Cortex of kidney (tissue), 1 donor: ENCODE measurements at places on chromosomes 11 and 22.

GRCh38 chr11:120052196-120052775, 85.6 kb downstream of the TRIM29 start:
- no peak for DNase-seq

GRCh38 chr11:60175860-60176275, 7.0 kb downstream of the MS4A6A start:
- no peak for DNase-seq

GRCh38 chr11:78560826-78561484, 13.7 kb downstream of the NARS2 start:
- DNase-seq: no peak

DNA sequence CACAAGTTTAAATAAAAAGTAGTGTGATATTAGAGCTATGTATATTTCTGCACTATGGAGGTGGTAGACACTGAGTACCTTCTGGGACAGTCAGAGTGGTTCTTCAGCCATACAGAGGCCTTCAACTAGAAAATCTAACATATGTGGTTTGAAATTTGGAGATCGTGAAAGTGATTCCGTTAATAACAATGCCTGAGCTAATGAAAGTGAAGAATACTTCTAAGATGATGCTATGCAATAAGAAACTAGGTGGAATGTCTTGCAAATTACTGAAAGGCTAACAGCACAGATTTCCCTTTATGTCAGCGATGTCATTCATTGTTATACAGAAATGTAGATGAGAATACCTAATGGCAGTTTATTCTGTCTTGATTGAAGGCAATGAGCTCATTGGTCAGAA, 1984.7 kb upstream of the RAG2 start:
- DNase-seq: no peak

DNA sequence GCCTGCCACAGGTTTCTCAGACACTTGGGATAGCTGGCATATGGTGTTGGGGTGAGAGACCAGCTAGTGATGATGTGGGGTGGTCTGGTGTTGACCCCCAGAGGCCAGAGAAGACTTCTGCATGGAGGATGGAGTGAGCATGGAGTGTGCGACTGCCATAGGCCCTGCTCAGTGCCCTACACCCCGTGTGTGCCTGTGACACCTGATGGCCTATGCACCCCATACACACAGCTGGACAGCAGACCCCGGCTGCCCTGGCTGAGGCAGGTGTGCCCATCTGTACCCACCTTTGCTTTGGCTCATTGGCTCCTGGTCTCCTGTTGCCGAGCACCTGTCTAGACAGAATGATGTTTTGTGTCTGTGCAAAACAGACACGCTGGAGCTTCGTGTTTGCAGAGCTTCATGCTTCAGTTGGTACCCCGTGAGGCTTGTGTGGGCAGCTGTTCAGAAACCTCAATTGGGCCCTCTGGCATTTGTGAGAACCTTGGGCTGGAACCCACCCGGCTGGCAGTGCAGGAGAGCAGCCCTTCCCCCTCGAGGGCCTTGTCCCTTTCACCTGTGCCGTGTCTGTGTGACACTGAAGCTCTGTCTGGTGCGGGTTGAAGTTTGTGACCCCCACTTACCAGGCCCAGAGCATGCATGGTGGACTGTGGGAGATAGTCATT, 27.6 kb downstream of the BCR start:
- DNase-seq: no peak

- DNase-seq: no peak
These were observed 1178.0 kb downstream of the JRKL start for GRCh38 chr11:97567801-97568200.

GRCh38 chr22:50545522-50546325, at the start of gene KLHDC7B:
TSS of gene KLHDC7B (plus strand) at chr22:50545899. CDS start at chr22:50546244, 345 bp downstream.
- DNase-seq: no peak

- no peak for DNase-seq
These were observed 3.4 kb downstream of the TENM4 start for GRCh38 chr11:79437278-79437980.

DNA sequence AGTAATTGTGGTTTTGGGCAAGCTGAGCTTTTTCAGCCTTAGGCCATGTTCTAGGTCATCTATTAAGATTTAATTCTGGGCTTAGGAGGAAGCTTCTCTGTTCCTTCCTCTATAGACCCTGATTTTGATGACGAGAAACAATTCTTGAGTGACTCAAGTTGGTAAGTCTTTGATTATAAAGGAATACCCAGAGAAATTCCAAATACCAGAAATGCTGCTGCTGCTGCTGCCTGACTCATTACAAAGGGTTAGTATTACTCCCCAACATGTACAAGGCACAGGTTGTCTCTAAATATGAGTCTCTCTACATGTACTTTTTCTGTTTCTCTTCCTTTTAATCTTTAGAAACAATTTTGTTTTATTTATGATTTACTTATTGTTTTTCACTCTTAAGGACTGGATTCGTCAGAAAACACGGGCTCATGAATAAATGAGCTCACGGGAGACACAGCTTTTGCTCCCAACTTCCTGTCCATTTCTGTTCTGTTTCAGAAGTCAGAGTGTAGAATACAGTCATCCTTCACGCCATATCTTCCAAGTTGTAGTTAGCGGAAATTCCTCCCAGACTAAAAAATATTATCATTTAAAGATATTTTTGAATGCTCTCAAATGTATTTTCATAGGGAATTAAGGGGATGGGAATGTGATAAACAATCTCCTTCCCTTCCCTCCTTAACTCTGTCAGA, 31.8 kb upstream of the RBMXL2 start:
- DNase-seq: no peak

- DNase-seq: no peak
These were observed 91.0 kb downstream of the FEZ1 start for GRCh38 chr11:125404811-125405790.

DNA sequence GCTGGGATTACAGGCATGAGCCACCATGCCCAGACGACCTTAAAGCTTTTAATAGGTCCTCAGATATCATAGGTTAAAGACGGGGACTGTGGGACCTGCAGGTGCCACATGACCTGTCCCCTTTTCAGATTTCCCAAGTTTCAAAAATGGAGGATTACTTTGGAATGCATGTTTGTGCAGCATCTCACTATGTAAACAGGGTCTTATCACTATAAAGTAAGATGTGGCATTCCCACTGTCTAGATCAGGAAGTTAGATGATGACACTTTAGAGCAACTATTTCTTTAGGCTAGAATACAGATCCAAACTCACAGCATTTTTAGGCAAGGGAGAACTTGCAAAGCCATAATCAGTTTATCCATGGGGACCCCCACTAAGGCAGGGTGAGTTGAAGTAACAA, 92.8 kb downstream of the USP35 start:
- no peak for DNase-seq

- no peak for DNase-seq
These were observed 76.9 kb upstream of the PITPNB start for GRCh38 chr22:27995801-27996528.

- DNase-seq: no peak
These were observed 81.0 kb upstream of the SLC6A5 start for GRCh38 chr11:20518323-20518834.

DNA sequence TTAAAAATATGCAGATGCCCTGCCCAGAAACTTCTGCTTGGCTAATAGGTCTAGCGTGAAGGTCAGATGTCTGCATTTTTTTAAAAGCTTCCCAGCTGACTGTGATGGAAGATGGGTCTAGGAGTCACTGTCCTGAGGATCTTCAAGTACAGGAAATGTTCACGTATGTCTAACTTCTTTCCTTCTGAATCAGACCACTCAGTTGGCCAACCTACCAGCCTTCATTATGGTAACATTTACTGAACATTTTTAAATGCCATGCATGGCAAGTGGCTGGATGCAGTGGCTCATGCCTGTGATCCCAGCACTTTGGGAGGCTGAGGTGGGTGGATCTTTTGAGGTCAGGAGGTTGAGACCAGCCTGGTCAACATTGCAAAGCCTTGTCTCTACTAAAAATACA, 1.1 kb upstream of the PRG2 start:
- DNase-seq: no peak

DNA sequence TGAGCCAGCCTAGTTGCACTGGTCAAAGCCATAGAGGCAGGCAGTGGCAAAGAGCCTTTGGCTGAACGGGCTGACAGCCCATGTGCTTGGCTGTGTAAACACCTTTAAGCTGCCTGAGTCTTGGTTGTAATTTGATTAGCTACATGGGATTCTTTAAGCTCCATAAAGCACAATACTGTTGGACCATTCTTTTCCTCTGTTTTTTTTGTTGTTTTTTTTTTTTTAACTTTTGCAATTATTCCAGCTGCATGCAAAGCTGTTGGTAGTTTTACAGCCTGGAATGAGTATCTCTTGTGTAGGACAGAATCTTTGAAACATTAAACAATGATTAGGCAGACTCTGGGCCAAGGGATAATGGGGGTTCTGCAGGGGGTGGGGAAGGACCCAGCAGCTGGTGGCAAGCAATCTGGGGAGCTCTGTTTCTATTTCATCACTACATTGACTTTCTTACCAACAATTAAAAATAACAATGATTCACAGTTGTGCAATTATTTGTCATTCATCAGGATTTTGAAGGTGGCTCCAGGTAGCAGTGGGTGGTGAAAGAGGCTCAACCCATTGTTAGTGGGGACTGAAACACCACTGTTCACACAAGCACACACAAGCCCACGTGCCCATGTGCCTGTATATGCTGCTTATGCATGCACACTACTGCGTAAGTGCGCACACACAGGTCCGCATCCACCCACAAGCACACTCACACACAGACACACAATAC, 69.5 kb upstream of the CSNK2A3 start:
- DNase-seq: no peak

DNA sequence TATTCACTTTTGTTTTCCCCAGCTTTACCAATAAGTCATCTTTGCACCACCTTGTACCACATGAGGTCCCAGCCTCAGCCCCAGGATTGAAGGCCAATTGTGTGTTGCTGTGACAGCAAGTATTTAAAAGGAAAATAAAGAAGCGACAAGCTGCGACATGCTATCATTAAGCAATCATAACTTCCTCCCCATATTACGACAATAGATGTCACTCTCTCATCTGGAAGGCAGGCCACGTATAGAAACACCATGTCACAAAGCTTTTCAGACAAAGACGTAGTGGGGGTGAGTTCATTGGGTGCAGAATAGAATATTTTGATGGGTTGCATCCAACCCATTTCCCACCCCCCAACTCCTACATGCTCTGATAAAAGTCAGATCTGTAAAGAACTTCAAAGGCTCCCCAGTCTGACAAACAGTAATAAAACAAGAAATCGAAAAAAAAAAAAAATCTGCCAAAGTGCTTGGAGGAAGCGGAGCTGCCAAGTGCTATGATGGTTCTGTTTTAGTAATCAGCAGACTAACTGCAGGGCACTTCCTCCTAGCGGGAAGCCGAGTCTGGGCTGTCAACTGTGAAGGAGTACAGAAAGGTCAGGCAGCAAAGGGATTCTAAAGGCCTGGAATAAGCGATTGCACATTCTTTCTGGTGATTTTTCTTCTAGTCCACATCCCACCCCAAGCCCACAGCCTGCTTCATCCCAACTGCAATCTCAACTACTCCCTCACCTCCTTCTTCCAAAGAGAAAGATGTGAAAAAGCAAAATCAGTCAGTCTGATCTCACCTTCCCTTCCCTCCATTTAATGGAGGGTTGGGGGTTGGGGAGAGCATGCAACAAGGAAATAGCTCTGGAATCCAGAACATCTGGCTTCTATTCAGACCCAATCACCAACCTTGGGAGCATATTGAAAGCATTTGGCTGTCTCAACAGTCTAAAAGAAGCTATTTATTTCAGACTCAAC, 131.4 kb upstream of the UBASH3B start:
- no peak for DNase-seq

DNA sequence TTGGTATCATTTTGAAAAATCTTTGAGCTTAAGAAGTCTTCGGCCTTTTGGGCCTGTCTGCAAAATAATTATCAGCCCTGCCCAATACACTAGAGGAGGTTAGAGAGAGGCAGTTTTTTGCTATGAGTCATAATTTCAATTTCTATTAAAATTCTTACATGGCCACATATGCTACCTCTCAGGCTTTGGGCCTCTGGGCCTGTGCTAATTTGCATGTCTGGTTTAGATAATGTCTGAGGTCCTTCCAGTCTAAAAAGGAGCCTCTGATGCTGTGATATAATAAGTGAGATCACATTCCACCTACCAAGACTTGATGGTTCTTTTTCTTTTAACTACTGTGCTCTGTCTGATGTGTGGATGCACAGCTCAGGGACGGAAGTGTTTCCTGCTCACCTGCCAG, 70.8 kb downstream of the KCNJ1 start:
- no peak for DNase-seq

DNA sequence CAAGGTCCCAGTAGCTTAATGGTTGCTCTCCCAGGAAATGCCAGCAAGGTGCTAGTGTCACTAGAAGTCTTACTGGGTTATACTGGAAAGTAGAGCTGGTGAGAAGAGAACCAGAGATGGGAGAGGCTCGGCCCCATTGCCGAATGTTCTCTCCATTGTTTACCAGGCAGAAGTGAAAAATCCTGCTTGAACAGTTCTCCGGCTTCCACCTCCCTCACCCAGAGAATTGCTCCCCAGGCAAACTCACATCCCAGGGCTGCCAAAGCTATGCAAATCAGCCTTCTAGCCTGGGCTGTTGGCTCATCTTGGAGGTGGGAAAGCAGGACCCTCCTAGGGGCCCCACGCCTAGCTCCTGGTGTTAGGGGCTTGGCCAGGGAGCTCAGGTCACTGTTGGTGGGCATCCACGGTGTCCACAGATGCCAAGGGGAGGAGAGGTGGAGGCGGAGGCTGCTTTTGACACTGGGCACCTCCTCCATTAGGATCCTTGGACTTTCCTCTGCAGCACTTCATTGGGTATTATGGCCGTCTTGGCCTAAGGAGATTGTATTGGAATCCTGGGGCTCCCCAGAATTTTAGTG, 20.1 kb downstream of the POU2F3 start:
- DNase-seq: no peak

DNA sequence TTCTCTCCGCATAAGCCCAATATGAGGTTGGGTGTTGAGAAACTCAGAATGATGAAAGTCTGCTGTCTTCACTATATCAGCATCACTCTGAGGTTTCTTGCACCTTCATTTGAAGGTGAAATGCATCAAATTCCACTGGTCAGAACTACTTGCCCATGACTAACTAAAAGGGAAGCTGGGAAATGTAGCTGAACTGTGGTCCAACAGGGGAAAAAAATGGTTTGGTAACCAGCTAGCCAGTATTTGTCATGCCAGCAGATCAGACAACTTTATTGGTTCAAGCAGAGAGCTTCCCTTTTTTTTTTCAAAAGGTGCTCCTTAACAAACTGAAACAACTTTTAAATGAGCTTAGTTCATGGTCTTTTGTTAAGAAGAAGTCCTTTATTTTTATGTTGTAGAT, 14.2 kb upstream of the PIK3C2A start:
- no peak for DNase-seq

GRCh38 chr22:47446331-47446730, 683.9 kb downstream of the TBC1D22A start:
- DNase-seq: no peak

GRCh38 chr11:105315287-105315686, 175.7 kb upstream of the CARD18 start:
- no peak for DNase-seq

DNA sequence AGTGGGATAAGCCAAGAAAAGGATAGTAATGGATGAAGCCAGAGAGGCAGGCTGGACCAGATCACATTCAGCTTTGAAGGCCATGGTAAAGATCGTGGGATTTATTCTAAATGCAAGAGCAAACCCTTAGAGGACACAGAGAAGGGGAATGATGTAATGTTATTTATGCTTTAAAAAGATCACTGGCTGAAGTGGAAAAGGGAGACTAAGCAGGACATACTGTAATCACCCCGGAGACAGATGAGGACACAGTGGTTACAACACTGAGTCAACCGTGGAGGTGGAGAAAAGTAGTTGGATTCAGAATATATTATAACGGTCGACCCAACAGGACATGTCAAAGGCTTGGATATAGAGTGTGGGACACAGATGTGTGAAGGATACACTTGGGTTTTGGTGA, 38.5 kb downstream of the CDON start:
- DNase-seq: no peak
